ENCODE measurements at places on chromosomes 2 and 18.

DNA sequence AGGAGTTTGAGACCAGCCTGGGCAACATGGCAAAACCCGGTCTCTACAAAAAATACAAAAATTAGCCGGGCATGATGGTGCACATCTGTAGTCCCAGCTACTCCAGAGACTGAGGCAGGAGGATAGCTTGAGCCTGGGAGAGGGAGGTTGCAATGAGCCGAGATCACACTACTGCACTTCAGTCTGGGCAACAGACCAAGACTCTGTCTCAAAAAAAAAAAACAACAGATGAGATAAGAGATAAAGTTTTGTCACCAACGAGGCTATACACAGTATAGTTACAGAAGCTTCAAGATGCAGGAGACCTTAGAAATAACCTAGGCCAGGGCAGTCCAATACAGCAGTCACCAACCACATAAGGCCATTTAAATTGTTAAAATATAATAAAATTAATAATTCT is 9.4 kb downstream of the FAM124B start:
- DNase-seq, result no peak

DNA sequence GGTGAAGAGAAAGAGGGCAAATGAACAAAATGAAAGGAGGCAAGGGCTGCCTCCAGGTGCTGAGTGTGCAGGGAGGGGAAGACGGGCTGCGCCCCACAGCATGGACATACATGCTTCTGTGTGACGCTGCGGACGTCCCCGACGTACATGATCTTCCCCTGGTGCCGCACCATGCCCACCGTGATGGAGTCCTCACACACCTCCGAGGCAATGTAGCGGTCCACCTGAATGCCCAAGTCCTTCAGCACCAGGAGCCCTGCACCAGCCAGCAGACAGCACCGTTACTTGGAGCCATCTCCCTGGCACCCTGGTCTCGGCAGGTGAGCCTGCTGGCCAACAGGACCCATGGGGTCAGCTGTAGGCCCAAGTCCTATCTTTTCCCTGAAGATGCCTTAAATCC is 73.1 kb upstream of the POMC start:
- no peak for DNase-seq

GRCh38 chr2:40202798-40203400 is 249.0 kb downstream of the SLC8A1 start:
- no peak for DNase-seq

DNA sequence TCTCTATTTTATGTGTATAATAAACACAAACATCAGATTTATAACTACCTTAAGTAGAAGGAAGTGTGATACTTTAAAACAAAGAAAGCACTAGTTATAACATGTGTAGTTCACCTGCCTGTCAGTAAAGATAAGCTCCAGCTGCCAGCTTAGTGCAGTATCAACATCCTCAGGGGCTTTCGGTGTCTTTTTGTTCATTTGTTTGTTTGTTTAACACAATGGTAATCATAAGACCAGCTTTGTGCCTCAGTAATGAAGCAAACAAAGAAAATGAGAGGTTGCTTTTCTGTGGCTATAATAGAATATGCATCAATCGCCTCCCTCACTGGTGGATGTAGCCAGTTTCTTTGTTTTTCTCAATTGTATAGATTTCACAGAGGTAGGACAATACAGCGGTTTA is 1499.0 kb upstream of the TMEFF2 start:
- no peak for DNase-seq

GRCh38 chr18:65347446-65347845 is 403.4 kb upstream of the CDH7 start:
- no peak for DNase-seq
